ENCODE measurements at places on chromosomes 5 and 9.

GRCh38 chr5:131272724-131273123 is 8.9 kb downstream of the CDC42SE2 start:
- no peak for DNase-seq

DNA sequence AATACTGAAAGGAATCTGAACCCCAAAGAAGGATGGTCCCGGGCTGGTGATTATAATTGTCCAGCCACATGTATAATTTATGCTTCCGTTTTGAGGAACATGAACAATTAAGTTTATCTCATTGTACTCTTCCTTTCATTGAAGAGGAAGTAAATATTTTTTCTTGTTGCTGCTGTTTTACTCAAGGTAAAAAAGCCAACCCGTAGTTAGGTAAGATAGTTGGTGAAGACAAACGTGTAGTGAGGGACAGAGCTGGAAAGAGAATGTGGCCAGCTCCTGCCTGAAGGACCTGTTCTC is 5.1 kb downstream of the RCL1 start:
- DNase-seq = no peak

- DNase-seq = peak; percentile 40
Measured at GRCh38 chr5:138354926-138355378, 2.5 kb downstream of the KDM3B start.

GRCh38 chr5:110752953-110753352 is 14.1 kb downstream of the SLC25A46 start:
- no peak for DNase-seq

DNA sequence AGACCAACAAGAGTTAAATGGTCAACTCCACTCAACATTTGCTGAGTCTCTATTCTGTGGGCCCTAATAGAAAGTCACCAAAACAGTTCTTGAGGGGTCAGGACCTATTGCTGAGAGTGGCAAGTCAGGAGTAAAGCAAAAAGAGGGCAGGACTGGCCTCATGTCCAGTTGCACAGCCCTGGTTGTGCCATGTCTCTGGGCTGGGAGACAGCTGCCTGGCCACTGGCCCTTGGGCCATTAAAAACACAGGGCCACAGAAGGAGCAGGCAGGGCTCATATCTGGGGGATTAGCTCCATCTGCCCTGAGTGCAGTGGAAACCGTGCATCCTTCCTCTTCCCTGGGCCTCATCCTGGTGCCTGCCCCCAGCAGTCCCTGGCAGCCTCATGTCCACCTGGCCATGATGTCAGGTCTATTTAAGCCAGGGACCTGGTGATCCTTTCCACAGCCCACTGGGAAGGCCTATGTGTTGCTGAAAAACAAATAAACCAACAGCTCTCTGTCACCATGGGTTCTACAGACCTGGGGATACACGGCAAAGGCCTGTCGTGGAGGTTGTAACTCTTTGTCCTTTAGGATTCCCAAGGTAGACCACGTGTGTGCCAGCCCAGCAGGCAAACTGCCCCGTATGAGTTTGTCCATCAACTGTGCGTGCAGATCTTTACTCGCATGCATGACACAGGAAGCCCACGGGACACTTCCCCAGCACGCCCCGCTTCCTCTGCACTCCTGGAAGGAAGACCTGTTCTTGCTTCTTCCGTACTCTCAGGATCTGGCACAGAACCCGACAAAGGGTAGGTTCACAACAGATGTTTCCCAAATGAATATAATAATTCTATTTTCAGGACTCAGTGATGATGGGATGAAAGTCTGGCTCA is 148.8 kb downstream of the MTX3 start:
- no peak for DNase-seq

GRCh38 chr5:98905857-98906688 is 22.7 kb downstream of the CHD1 start:
- DNase-seq = no peak
